Hippocampal formation (tissue), 2 donors: ENCODE measurements at places on chromosomes 11 and 22.

GRCh38 chr11:92057849-92058442, 166.7 kb upstream of the FAT3 start:
- no peak for DNase-seq

- no peak for DNase-seq
Measured at GRCh38 chr11:134252346-134253187, 585 bp downstream of the THYN1 start.

DNA sequence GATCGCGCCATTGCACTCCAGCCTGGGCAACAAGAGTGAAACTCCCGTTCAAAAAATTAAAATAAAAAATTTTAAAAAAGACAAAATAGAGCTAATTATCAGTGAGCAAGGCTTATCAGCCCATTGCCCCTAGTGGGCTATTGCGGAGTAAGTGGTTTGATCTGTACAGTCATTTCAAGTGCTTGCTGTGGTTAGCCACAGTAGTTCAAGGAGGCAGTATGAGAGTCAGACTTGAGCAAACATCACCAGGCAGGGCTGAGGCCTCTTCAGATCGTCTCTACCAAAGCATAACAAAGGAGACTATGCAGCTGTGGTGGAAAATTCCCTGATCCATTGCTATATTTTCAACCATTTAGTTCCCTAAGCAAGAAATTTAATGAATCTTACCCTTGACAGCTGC, 4.3 kb upstream of the SBF2 start:
- no peak for DNase-seq

DNA sequence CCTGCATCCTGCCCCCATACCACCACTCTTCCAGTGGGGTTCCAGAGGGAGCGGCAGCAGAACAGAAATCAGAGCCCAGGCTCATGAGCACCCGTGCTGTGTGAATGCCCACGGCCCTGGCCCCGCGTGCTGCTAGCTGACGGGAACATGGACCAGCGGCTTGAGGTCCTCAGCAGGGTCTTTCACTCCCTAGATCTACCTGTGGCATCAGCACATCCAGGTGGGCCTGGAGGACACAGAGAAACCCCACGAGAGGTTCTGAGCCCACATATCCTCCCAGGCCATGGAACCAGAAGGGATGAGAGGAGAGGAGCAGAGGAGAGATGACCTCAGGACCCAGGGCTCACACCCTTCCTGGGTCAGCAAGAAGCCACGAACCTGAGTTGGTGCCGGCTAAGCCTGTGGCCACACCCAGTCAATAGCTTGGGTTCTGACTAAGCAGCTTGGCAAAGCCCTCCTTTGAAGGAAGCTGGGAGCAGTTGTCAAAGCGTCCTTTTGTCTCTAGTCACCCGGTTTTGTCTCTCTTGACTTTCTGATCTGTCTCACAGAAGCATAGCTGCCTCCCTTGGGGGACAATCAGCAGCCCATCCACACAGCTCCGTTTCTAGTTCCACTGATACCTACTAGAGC, 89.3 kb upstream of the LMO1 start:
- no peak for DNase-seq

- DNase-seq: no peak
Measured at GRCh38 chr11:95296621-95297025, 65.6 kb upstream of the SESN3 start.

DNA sequence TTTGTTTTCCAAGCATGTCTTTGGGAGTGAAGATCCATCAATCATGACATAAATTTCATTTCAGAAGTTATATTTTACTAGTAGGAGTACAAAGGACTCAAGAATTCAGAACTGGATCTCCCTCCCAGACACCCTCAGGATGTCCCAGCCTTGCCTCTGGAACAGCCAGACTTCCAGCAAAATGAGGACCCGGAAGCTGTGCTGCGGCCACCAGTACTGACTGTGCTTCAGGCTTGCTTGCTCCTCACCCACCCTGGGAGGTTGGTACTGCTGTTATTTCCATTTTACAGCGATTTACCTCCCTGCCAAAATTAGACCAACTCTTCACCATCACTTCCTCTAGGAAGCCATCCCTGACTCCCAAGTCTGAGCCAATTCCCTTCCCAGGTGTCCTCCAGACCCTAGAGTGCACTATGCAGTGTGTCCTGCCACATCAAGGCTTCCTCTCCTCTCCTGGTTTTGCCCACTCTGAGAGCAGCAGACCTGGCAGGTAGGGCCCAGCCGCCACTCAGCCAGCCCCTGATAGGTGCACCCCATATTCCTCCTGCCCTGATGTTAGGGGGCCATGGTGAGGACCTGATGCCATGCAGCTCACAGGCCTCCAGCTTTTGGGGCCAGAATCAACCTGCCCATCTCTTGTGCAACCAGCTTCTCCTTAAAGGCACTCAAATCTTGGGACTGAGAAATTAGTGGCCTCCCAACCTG, 47.3 kb upstream of the WNT7B start:
- DNase-seq: no peak

DNA sequence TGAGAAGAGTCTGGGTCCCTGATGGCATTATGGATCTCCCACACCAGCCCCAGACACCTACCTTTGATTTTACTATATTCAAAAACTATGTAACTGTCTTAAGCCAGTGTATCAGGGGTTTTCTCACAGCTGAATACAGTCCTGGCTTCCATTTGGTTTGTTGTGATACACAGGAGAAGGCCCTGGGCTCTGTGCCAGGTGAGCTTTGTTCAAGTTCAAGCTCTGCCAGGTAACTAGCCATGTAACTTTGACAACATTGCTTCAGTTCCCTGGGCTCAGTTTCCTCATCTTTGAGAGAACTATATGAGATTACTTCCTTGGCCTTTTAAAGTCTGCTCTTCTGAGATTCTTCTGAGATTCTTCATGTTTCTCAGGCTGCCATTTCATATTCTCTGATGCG, 327.5 kb upstream of the TENM4 start:
- DNase-seq: no peak

GRCh38 chr22:28980326-28980725, 81.3 kb downstream of the C22orf31 start:
- no peak for DNase-seq

DNA sequence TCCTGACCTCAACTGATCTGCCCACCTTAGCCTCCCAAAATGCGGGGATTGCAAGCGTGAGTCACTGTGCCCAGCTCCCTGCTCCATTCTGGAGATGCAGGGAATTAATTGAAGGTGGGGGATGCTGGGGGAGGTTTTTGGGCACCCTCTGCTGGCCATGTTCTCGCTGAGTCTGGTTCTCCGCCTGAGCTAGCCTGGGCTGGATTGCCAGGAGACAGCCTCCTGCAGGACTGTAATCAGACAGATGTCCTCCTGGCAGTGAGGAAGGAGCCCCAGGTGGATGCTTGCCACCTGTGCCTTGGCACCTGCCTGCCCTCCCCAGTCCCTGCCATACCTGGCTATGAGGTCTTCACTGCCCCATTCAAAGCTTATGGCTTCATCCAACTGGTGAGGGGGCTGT, 5.4 kb downstream of the MTFP1 start:
- DNase-seq: no peak

DNA sequence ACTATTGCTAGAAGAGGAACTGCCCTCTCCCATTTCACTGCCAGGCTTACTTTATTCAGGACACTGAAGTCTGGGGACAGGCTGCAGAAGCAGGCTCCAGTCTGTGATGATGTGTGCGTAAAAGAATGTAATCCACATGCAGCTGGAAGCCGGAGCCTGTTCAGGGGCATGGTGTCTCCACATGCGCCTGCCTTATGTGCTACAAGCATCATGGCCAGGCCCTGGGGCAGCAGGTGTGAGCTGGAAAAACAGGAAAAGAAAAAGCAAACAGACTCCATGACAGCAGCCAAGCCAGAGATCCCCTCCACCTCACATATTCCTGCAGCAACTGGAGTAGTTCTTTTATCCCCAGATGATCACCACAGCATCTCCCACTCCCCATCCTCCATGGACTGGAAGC, 33.4 kb downstream of the ARFGAP2 start:
- no peak for DNase-seq

GRCh38 chr22:50436841-50437341, 37.9 kb downstream of the SBF1 start:
- no peak for DNase-seq

- DNase-seq: no peak
Measured at GRCh38 chr11:61956191-61957020, 6.3 kb downstream of the BEST1 start.

GRCh38 chr11:59758401-59759037, 3.3 kb downstream of the STX3 start:
- no peak for DNase-seq

DNA sequence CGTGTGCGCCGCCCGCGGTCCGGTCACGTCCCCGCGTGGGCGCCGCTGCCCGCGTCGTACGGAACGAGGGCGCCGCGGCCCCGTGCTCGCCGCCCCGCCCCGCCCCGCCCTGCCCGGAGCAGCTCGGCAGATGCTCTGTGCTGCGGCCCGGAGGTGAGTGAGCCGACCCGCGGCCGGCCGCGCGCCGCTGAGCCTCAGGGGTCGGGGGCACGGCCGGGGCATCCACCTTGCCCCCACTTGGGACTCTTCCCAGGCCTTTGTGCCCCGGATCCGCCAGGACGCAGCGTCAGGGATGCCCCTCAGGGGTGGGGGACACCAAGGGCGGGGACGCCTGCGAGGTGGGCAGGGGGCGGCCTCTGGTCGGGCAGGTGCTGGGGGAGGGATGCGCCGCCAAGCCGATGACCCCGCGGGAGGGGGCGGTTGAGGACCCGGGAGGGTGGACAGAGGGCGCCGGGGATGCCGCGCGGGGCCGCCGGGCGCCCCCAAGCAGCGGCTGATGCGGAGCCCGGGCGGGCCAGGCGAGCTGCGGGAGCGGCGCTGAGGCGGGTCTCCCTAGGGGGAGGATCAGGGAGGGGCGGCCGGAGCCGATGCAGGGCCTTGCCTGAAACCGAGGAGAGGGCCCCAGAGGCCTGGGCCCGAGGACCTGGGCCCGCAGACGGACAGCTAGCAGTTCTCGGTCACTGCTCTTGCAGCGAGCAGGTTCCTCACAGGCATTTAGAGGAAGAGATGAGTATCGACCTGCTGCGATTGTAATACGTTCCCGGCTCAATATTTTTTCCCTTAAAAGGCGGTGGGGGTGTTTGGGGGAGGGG, at the start of gene GNAZ:
GNAZ (plus strand) TSS at position 102 of the 812 bp plus-strand sequence. CDS start 25,177 bp downstream, outside the sequence.
- DNase-seq: no peak

GRCh38 chr11:128289048-128289447, 298.3 kb downstream of the ETS1 start:
- DNase-seq: no peak

GRCh38 chr11:128501632-128502549, 85.5 kb downstream of the ETS1 start:
- peak; percentile 69 for DNase-seq

DNA sequence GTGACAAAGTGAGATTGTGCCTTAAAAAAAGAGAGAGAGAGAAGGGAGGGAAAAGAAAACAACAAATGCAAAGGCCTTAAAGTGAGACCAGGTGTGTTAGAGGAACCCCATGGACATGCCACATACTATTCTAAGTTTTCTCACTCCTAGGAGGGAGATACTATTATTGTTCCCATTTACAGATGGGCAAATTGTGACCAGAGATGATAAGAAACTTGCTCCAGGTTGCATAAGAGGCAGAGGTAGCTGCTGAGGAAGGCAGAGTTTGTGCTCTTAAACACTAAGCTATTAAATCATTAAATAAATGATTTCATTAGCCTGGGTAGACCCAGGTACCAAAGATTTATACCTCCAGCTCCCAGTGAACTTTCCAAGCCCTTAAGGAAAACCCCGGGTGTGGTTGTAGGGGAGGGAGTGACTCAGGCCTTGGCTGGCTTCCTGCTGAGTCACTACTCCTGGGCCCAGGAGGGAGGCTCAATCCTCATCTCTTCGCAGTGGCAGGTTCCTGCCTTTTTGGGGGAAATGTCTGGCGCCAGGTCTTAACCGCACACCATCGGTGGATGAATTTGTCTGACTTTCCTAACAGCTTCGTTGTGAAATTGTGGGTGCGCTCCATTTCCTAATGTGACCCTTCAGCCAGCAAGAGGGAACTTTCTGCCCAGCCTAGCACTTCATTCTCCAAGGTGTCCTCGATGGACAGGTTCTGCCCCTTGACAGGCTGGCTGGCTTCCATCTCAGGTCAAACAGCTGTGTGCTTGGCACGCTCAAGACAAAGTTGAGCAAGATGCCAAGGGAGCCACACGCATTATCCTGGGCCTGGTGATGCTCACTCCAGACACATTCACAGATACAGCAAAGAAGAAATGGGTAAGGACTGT, 33.4 kb upstream of the PTPRJ start:
- no peak for DNase-seq

DNA sequence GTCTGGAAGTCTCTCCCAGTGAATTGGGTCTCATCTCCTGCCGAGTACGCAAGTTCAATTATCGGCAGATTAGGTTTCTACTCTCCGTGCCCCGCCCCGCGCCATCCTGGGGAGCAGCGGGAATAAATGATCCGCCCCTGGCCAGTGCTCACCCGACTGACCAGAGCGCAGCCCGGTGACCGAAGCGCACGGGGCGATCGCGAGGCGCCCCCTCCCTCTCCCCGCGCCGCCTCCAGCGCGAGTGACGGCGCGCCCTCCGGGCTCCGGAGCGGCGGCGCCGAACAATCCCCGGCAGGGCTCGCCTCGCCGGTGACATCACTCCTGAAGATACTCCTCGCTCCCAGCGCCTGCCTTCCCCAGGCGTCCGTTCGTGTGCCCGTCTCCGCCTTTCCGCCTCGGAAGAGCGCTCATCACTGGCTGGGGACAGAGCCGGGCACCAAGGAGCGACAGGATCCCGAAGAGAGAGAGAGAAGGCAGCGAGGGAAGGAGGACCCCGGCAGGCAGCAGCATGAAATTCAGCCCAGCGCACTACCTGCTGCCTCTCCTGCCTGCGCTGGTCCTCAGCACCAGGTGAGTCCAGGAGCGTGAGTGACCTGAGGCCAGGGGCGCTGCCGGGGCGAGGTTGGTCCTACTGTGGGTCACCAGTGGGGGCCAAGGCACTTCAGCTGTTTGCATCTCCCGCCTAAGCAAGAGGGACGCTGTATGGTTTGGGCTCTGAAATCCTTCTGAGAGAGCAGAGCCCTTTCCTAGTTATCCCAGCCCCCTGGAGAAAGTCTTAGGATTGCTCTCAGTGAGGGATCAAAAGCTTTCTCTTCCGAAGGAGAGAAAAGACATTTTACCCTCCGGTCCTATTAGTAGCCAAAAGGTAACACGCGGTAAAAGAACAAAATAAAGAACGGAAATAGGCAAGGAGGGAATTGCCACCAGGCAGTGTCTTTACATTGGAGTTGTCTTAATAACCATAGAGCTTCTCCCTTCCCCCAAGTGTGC, at the start of gene LUZP2:
LUZP2 (plus strand) TSS at position 318 of the 990 bp plus-strand sequence.
- peak; percentile 11 for DNase-seq

- DNase-seq: no peak
Measured at GRCh38 chr11:46912526-46913150, 5.7 kb downstream of the LRP4 start.

DNA sequence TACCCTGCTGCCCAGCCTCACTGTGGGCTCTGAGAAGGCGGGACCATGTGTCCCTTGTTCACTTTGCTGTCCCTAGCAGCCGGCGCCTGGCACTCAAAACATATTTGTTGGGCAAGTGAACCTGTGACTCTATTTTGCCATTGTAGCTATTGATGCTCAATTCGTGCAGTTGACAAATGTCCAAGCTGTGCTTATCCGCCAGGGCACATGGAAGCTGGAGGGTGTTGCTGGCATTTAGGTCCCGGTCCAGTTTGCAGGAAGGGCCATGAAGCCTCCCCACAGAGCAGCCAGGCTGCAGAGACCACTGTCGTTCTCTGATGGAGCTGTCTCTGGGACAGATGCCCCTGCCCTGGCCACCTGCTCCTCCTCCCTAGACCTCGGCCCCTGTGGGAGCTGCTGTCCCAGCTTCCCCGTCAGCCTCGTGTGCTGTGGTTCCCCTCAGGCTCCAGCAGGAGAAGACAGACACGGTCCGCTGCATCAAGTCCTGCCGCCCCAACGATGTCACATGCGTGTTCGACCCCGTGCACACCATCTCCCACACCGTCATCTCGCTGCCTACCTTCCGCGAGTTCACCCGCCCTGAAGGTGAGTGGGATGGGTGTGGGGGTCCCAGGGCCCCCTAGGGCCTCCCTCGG, 71.5 kb downstream of the FBLN1 start:
- DNase-seq: no peak
